ENCODE measurements at places on chromosomes 5 and 9.

DNA sequence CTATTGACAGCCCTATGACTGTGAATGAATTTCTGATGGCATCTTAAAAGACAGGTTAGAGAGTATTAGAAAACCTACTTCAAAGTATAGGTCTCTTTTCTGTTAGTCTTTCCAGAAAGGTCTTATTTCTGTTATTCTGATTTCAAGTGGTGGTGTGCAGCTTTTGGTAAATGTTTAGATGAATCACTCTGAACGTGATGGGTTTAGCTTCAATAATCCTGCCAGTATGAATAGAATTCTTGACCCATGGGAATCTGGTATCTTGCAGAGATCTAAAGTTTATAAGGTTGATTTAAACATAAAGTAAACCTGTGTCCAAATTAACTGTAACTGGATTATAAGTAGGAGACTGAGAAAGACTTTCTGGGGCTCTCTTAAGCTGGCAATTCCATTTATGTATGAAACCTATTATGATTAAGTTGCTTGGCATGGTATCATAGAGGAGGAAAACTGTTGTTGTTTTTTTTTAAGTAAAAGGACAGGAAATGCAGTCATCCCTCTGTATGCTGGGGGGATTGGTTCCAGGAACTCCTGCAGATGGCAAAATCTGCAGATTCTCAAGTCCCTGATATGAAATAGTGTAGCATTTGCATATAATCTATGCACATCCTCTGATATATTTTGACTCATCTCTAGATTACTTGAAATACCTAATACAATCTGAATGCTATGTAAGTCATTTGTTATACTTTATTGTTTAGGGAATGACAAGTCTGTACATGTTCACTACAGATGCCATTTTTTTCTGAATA is 77.0 kb upstream of the ADAMTS19 start:
- no peak for DNase-seq

DNA sequence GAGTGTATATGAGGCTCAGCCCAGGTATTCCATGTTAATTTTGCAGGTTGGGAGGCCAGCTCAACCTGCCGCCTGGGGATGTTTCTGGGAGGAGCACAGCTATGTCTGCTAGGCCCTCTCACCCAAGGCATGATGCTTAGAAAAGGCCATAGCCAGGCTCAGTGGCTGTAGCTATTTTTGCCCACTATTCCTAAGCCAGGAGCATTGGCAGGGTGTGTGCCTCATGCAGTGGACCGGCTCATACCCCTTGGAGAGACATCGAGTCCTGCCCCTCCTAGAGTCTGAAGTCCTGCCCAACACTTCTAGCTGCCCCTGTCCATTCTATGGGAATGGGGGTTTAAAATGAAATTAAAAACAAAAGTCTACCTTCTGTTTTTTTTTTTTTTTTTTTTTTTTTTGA is 22.3 kb downstream of the ADCY2 start:
- no peak for DNase-seq

GRCh38 chr5:14577971-14578370 is 3.6 kb upstream of the OTULINL start:
- no peak for DNase-seq

DNA sequence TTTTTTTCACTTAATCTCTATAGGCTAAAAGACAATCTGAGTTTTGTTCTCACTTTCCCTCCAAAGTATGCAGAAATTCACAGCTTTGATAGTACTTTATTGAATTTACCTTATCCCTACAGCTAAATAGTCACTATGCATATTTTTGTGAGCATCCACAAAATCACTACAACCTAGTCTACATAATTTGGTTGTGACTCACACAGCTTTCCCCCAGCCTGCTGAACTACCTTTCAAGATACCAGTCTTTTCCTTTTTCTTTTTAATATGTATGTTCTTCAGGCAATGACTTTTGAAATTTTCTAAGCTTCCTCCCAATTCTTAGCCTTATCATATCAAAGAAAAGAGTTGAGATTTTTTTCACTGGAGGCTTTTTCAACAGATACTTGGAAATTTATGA is 347.3 kb upstream of the CDH6 start:
- no peak for DNase-seq

GRCh38 chr9:112601636-112602035 is 115.0 kb downstream of the KIAA1958 start:
- DNase-seq: no peak

- DNase-seq: no peak
These were observed 181.8 kb upstream of the PITX1 start for GRCh38 chr5:135215617-135216470.

- DNase-seq: no peak
These were observed 24.6 kb upstream of the SEC16A start for GRCh38 chr9:136507221-136507991.

DNA sequence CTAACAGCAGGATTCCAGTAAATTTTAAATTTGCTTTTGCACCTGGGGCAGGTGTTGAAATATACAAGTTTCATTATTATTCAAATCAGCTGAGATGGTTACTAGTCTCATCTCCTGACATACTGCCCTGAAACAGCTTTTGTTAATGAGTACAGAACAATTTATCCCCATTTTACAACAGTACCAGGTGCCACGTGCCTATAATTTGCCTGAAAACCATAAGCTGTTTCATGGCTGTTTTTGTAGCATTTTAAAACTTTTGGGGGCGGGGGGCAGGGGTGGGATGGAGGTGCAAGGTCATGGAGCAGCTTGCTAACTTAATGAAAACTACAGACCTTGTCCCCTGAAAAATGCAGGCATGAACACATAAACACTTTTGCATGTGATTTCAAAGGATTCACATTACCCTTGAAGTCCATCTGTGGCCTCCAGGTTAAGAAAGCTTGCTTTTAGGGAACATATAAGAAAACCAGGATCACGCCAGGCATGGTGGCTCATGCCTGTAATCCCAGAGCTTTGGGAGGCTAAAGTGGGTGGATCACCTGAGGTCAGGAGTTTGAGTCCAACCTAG is 42.1 kb downstream of the TIMD4 start:
- no peak for DNase-seq

GRCh38 chr9:36937951-36938350 is 96.1 kb downstream of the PAX5 start:
- DNase-seq: no peak

DNA sequence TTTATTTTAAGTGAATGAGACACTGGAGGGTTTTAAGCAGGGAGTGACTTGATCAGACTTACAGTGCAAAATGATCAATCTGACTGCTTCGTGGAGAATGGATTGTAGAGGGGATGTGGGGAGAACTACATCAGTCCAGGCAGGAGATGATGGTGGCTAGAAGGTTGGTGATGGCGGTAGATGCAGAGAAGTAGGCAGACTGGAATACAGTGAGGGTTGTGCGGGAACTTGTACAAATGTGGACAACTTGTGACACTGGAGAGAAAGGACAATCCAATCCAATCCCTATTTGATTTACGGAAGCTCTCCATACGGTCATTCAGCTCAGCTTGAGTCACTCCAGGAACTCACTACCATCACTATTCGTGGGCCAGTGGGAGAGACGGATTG is 593 bp downstream of the TIGD6 start:
- no peak for DNase-seq

GRCh38 chr5:2240118-2240904 is 357.6 kb upstream of the IRX4 start:
- no peak for DNase-seq

GRCh38 chr9:14221558-14221957 is 92.4 kb downstream of the NFIB start:
- DNase-seq: no peak

DNA sequence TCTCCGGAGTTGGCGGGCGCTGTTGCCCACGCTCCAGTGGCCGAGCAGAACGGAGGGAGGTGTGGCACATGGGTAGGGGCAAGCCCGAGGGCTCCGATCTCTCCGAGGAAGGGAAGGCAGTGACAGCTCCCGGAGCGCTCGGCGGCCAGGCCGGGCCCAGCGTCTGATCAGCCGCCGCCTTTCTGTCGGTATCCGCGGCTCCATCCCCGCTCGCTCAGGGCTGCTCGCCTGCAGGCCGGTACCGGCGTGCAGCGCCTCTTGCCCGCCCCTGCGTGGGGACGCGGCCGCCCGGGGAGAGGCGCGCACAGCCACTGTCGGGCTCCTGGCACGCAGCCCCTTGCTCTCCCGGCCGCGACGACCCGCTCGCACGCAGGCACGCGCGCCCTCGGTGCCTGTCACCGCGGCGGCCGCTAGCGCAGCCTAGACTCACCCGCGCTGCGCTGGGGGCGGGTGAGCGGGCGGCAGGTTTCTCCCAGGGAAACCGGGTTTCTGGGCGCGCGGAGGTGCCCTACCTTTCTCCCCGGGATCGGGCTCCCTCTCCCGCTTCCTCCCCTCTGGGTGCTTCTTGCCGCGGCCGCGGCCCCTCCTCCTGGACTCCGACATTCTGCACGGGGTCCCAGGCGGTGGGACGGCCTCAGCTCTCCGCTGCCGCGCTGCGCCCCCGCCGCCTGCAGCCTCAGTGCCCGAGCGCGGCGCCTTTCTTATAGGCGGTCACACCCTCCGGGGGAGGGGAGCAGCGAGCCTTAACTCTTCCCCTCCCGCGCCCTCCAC is 108.4 kb downstream of the PSD2 start:
- peak; percentile 48 for DNase-seq

DNA sequence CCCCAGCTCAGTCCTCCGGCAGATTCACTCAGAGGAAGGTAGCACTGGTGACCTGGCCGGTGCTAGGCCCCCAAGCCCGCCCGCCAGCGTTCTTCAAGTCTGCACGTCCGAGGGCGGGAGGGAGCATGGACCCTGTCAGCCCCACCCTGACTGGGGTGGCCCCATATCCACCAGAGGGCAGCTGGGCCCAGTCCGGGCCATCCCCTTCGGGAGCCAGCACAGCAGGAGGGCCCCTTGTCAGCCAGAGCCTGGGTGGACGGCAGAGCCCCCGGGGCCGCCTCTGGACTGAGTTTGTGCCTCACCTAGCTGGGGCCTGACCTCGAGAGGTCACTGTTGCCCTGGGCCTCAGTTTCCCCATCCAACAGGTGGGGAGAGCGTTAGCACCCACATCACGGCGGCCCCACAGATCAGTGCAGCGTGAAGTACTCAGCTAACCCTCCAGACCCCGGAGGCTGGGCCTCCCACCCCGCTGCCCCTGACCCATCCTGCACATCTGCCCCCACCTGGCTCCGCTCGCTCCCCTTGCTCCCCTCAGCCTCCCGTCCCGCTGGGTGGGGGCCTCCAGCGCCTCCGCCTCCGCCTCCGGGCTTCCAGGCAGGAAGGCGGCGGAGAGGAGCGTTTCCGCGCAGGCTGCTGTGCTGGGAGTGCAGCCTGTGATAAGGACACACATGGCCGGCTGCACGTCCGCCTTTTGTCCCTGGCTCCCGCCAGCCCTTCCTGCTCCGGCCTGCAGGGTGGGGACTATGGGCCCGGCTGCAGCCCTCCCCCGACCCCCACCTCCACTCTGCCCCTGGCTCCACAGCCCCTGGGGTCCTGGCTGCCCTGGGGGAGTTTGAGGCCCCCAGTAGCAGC is 16.6 kb upstream of the EGFL7 start:
- no peak for DNase-seq

DNA sequence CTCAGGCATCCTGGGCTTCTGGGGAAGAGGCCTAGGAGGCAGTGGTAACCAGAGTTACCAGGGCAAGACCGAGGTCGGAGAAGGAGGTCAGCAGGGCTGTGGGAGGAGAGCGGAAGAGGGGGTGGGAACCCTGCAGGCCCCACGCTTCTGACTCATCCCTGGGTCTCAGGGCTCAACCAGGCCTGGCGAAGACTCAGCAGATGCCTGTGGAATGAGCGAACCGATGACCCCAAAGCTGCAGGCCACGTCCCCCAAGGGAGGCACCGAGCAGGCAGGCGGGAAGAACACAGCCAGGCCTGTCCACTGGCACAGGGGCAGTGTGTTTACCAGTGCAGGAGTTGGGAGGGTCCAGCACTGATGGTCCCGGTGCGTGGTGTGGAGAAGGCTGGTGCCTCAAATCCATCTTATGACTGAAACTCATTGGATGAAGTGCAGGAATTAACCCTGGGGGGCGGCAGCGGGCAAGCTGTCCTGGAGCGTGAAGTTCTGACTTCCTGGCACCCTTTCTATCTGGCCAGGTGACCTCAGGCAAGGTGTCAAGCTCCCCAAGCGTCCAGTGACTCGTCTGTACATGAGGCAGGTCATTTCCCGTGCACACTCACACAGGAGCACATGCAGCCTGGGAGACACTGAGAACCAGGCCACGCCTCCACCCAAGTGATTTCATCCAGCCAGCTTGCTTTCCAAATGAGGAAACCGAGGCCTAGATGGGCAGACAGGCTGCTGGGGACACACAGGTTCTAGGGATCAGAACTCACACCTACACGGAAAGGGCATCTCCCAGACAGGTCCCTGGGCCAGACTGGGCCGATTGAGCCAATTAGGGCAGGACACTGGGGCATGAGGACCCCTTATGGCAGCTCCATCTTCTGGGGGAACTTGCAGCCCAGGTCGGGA is 69.1 kb downstream of the ADAMTS2 start:
- DNase-seq: no peak

DNA sequence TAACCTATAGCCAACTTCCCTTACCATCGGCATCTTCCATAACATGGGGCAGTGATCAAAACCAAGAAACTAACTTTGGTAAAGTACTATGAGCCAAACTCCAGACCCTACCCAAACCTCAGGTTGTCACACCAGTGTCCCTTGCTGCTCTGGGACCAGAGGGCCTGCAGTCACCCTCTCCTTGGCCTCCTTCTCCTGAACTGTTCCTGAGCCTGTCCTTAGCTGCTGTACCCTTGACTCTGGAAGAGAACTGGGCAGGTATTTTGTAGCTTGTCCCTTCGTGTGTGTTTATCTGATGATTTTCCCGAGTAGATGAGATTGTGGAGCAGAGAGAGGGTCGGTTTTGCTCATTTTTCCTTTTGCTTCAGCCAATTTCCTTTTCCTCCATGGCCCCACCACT is 240.4 kb downstream of the SYK start:
- DNase-seq: no peak

DNA sequence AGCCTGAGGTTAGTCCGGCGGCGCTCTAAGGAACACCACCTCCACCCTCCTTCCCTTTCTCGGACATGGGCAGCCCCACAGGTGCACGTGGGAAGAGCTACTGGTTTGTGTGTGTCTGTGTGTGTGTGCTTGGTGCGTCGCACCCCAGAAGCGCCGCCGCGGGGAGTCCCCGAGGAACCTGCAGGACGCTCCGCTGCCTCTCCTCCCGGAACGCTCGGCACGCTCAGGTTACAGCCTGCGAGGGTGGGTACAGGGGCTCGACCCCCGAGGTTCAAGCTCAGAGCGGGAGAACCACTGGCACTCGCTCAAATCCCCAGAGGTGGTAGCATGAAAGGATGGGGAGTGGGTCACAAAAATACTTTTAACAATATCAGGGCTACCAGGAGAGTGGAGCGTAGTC is 2.0 kb downstream of the ASTN2 start:
- no peak for DNase-seq

DNA sequence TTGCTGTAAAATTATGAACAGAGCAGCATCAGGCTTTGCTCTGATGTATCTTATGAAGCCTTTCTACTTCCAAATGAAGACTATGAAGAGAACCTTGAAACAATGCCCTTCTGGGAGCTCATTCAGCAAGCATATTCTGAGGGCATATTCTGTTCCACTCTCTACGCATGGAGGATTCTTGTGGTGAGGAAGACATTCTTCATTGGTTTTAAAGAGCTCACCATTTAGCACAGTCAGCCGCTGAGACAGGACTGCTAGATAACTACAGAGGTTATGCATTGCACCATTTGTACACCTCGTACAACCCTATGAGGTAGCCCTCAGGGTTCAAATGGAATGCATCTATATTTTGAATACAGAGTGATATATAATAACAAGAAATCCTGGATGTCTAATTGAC is 61.0 kb downstream of the INVS start:
- no peak for DNase-seq
